Hindlimb muscle (tissue), 1 donor: ENCODE measurements at places on chromosomes 4 and X.

DNA sequence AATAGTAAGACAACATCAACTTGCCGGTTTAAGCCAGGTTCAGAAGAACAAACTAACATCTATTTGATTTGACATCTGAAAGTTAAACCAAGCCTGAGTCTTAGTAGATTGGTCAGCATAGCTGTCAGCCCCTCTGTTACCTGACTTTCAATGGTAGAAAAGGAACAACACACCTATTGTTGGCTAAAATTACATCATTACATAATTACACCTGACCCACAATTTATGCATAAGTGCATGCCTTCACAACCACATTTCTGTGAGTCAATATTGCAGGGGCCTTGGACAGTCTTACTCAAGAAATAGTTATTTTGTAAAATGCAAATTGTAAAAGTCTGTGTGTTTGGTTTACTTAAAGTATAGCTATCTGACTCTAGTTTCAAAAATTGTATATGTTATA lies 36.2 kb downstream of the EGFL6 start:
- no peak for DNase-seq

GRCh38 chr4:126737899-126738526 lies 894.7 kb upstream of the INTU start:
- no peak for DNase-seq

DNA sequence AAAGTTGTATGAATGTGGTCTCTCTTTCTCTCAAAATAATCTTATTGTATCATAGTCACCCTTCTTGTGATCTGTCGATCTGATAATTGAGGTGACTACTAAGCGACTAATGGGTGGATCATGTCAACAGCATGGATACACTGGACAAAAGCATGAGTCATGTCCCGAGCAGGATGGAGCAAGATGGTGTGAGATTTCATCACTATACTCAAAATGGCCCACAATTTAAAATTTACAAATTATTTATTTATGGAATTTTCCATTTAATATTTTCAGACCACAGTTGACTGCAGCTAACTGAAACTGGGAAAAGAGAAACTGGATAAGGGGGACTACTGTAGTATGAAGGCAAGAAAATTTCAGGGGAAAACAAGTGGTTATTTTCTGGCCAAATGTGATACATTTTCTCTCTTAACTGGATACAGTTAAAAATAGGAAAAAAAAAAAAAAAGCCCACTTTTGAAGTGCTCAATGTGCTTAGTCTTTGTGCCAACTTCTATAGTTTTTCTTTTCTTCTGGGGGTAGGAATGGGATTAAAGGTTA lies 25.3 kb downstream of the FAM241A start:
- no peak for DNase-seq

GRCh38 chrX:22396408-22396807 lies 123.7 kb downstream of the CBLL2 start:
- no peak for DNase-seq

- DNase-seq, result no peak
Measured at GRCh38 chrX:9503261-9503660, 38.4 kb downstream of the TBL1X start.

- DNase-seq, result no peak
Measured at GRCh38 chr4:43066415-43066814, 173.9 kb downstream of the GRXCR1 start.

- DNase-seq, result peak; percentile 71
Measured at GRCh38 chrX:11143931-11144678, 33.0 kb downstream of the HCCS start.

DNA sequence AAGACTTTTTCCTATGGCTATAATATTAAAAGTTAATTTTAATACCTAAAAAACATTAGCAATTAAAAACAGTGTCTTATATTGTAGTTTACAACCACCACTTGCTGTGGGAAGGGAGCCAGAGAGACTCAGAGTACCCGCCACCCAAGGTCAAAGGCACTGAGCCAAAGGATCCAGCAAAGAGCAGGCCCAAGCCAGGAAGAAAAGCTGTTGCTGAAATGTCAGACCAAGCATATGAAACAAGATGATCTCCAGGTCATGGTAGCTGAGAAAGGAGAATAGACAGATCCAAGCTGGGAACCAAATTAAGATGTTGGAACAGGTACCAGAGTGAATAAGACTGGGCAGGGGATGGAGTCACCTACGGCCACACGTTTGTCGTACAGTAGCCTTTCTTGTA lies 18.8 kb upstream of the ATOH1 start:
- no peak for DNase-seq

GRCh38 chrX:84362184-84362838 lies 139.9 kb downstream of the HDX start:
- DNase-seq, result no peak

DNA sequence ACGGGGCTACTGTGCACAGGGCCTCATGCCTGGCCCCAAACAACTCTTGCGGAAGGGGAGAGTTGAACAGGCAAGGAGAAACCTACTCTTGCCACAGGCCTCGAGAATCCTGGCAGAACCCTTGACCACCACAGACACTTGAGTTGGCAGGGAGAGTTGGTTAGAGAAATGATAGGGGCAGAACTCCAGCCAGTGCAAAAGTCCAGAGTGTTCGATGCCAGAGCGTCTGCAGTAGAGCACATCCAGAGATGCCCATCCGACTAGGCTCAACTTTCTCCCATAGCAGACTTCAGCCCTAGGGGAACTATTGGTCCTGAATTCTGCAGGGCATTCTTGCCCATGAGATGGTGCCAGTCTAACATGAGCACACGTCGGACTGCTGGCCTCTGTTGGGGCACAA lies 45.4 kb upstream of the RADX start:
- DNase-seq, result no peak

- DNase-seq, result no peak
Measured at GRCh38 chr4:46878641-46879040, 30.4 kb downstream of the COX7B2 start.

- no peak for DNase-seq
Measured at GRCh38 chr4:184544788-184545409, 70.5 kb upstream of the IRF2 start.

DNA sequence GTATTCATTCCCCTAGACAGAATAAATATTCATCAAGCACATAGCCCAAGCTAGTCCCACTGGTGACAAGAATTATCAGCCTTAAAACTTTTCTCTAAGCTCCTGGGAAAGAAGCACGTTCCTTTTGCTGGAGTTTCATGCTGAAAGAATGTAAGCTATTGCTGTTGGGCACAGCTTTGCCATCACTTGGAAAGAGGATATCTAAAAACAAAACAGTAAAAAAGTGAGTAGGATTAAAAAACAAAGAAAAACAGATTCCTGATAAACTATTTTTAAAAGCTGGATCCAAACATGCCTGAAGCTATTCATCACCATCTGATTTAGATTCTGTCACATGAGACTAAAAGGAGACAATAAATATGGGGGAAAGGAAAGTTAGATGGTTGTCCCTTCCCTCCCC lies 176.8 kb downstream of the SCFD2 start:
- no peak for DNase-seq

DNA sequence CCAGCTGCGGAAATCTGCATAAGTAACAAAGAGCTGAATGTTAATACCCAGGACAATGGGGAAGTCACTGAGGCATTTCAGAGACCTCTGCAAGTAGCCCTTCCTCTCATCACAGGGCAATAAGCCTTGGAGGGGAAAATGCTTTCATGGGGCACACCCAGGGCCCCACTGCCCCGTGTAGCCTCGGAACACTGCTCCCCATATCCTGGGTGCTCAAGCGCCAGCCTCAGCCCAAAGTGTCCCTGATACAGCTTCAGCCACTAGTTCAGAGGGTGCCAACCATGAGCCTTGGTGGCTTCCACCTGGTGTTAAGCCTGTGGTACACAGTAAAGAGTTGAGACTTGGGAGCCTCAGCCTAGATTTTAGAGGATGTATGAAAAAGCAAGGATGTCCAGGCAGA lies 402.8 kb upstream of the CXorf51A start:
- DNase-seq, result no peak

GRCh38 chrX:85004255-85004654 lies 578 bp downstream of the APOOL start:
- peak; percentile 2 for DNase-seq

- no peak for DNase-seq
Measured at GRCh38 chrX:39049975-39050374, 248.7 kb downstream of the MID1IP1 start.

- DNase-seq, result no peak
Measured at GRCh38 chr4:24241511-24241910, 342.8 kb downstream of the DHX15 start.

- no peak for DNase-seq
Measured at GRCh38 chr4:56099378-56099786, 150.6 kb downstream of the CEP135 start.

GRCh38 chr4:10917566-10917965 lies 233.0 kb upstream of the CLNK start:
- peak; percentile 23 for DNase-seq

DNA sequence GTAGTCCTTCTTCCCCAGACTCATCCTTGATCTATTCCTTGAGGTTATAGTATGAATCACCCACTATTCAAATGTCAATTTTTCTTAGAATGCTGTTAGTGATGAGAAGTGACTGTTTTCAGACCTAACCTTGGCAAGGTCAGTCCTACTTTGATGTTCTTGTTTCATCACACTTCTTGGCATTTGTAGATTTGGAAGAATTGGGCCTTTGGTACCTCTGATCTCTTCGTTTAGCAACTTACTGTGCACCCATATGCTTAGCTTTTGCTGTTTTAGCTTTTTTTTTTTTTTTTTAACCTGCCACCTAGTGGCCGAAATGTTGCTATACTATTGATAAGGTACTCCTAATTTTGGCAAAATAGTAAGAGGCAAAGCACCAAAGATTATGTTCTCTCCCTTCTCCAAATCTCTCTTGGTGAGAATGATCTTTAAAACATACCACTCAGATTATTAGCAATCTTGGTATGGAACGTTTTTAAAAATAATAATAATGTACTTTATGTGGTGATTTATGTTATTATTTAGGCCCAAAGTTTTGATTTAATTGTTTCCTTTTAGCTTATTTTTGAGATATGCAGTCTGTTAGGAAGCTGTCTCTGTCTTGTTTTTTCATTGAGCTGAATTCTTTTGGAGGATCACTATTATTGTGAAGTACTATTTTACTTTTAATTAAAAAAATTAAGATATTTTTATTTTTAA lies 16.6 kb downstream of the DCK start:
- peak; percentile 40 for DNase-seq

- no peak for DNase-seq
Measured at GRCh38 chrX:25810202-25810601, 327.9 kb upstream of the MAGEB18 start.

GRCh38 chrX:7254144-7254543 lies 106.2 kb upstream of the PUDP start:
- DNase-seq, result no peak

DNA sequence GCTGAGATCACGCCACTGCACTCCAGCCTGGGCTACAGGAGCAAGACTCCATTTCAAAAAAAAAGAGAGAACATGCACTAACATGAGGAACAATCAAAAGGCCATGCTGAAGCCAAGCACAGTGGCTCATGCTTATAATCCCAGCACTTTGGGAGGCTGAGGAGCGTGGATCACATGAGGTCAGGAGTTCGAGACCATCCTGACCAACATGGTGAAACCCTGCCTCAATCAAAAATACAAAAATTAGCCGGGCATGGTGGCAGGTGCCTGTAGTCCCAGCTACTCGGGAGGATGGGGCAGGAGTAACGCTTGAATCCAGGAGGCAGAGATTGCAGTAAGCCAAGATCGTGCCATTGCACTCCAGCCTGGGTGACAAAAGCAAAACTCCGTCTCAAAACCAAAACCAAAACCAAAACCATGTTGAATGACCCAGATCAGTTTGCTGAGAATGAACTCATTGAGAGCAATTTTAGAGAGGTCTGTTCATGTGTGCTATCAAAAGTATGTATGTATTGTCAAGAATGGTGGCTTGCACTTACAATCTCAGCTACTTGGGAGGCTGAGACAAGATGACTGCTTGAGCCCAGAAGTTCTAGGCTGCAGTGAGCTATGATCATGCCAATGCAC lies 44.8 kb downstream of the PDS5A start:
- no peak for DNase-seq

- no peak for DNase-seq
Measured at GRCh38 chr4:10047967-10048366, 26.7 kb upstream of the SLC2A9 start.

DNA sequence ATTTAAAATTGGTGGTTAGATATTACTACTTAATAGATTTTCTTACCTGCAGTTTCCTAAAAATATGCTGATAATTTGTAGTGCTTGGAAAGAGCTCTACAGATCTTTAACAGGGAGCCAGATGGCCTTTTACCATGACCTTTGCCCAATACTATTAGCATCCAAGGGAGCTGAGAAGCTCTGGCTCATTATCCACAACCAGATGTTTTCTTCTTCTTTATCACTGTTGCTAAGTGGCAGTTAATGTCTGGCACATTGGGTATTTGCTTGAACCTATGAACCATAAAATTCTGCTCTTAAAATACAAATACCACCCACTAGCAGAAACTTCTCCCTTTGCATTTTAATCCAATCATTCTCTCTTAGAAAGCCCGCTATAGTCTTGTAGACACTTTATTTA lies 1480.3 kb downstream of the C4orf33 start:
- no peak for DNase-seq

GRCh38 chr4:116018831-116019230 lies 905.4 kb upstream of the NDST4 start:
- DNase-seq, result no peak

GRCh38 chrX:68550193-68550592 lies 51.3 kb downstream of the YIPF6 start:
- DNase-seq, result no peak

DNA sequence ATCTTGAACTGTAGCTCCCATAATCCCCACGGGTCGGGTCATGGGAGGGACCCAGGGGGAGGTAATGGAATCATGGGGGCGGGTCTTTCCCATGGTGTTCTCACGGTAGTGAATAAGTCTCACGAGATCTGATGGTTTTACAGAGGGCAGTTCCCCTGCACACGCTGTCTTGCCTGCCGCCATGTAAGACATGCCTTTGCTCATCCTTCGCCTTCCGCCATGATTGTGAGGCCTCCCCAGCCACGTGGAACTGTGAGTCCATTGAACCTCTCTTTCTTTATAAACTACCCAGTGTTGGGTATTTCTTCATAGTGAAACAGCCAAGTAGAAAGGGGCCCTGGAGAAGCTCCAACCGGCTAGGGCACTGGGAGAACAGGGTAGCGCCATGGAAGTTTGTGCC lies 12.3 kb downstream of the CTAG1A start:
- DNase-seq, result no peak

GRCh38 chr4:11603591-11604194 lies 175.0 kb upstream of the HS3ST1 start:
- DNase-seq, result no peak

GRCh38 chr4:67632492-67632891 lies 68.5 kb downstream of the UBA6 start:
- no peak for DNase-seq

DNA sequence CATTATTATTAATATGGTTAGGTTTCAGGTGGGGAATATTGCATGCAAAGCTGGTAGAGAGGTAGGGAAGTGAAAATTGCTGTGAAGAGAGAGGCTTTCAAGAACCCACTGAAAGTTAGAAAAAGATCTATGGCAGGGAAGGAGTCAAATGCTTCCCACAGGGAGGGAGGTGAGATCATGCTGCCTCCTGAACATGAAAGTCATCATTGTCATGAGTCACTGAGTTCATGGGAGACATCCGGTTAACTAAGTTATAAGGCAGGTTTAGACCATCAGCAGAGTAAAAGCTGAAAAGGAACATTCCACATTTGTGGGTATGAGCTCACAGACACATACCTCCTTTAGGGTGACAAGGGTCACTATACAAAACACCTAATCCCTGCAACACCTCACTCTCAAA lies 16.2 kb downstream of the GATB start:
- DNase-seq, result no peak
